H54 (cell line): ENCODE measurements at places on chromosomes 2 and 18.

DNA sequence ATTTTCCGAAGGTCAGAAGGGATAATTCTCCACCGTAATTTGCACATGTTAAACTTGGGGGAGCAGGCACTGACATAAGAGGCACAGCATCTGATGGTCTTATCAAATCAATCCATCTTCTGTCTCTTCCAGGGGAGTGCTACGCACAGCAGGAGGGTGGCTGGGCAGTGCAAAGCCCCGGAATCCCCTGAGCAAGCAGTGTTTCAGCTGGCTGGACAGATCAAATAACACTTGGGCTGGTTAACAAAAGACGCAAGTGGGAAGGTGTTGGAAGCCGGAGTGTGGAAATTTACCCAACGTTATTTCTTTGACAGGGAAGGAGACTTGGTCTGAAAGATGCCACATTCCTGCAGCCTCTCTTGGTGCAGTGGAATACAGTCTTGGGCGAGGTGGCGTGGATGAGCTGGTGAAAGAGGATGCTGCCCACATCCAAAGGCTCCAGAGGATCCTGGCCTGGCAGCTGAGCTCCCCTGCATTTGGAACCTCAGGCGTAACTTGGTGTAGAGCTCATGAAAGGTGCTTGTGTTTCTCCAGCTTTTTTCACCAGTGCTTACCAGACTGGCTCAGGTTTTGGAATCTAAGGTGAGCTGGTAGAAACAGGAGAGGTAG, 103.0 kb downstream of the MAPK4 start:
- DNase-seq: no peak

- no peak for DNase-seq
Observed at GRCh38 chr18:41814651-41815050, 140.4 kb upstream of the PIK3C3 start.

DNA sequence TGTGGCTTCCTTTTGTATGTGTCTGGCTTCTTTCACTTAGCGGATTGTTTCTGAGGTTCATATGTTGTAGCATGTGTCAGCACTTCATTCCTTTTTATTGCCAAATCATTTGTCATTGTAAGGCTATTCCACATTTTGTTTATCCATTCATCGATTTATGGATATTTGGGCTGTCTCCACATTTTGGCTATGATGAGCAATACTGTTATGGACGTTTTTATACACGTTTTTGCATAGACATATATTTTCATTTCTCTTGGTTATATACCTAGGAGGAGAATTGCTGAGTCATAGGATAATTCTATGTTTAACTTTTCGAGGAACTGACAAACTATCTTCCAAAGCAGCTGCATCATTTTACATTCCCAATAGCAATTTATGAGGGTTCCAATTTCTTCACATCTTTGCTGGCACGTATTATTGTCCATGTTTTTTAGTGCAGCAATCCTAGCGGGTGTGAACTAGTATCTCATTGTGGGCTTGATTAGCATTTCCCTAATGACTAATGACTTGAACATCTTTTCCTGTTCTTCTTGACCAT, 48.1 kb upstream of the TBC1D8 start:
- no peak for DNase-seq

GRCh38 chr2:46909771-46910419, 5.7 kb downstream of the MCFD2 start:
- DNase-seq: peak; percentile 96

GRCh38 chr2:179141206-179141605, 91.3 kb upstream of the CCDC141 start:
- DNase-seq: no peak

- no peak for DNase-seq
Observed at GRCh38 chr2:110718382-110718781, 14.0 kb upstream of the ACOXL start.

- no peak for DNase-seq
Observed at GRCh38 chr18:57621246-57621604, 411 bp downstream of the NARS1 start.

DNA sequence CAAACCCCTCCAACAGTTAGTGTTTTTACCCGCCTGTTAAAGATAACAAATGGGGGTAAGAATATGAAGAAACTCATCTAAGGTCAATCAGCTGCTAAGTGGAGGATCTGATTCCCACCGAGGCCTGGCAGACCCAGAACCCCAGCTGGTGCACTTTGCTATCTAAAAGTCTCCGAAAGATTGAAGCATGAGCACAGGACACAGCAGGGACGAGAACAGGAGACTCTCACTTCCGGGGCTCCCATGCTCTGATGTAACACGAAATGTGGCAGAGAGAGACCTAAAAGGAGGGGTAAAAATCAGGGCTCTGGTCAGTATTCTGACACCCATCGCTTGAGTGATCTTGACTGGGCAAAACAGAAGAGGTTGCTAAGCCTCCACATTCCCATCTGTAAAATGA, 119.7 kb downstream of the PDCL3 start:
- DNase-seq: no peak

GRCh38 chr2:170585067-170585466, 130.1 kb upstream of the SP5 start:
- DNase-seq: no peak

DNA sequence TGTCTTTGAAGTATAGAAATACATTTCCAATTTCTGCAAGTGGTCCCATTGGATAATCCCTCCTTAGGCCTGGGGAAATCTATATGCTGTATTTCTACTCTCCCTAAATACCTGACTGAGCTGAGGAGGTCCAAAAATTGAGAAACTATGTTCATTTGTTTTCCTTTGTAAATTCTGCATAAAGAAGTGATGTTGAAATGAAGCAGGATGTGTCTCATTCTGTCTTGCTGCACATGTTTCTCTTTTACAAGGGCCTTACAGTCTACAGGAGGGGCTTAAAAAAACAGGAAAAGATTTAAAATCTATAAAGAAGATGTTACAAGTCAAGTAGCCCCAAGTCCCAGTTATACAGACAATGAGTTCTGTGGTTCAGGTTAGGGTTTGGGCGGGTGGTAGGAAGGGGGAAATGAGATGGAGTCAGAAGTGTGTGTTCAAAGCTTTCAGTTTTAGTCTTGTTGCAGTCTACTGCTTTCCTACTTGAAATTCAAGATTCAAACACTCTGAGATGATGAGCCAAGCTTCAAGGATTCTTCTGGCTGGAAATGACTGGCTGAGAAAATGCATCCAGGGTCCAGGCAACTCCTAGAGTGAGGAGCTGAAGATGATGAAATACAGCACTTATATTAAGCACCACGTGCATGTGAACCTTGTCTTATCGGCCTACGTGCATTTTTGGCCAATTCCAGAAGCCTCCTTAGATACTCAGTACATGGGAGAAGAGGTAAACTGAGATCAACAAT, 146.3 kb upstream of the CELF4 start:
- no peak for DNase-seq
